ENCODE measurements at places on chromosomes 12 and 14.
A peak's percentile ranks its signal among the peaks of the same experiment; 100 is the strongest.

DNA sequence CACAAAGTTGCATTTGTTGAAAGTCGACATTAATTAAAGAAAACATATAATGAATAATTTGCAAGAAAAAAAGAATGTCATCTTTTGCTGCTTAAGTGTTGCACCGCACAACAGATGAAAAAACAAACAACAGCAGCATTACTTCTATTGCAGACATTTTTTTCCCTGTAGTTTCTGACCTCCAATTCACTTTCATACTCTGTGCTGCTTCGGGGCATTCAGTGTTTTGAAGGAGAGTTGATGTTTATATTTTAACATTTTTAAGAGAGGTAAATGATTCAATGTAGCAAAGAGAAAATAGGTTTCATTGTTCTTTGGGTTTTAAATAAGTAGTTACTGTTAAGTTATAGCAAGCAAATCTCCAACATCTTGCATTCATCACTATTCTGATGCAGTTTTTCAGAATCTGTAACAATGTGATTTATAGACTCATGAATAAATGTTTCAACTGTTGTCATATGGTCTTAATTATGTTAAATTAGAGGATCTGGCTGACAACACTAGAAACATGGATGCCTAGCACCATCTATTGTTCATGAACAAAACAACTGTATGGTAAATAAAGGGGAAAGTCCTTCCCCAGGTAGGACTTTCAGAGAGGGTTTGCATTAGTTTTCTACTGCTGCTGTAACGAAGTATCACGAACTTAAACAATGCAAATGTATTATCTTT is 168.1 kb downstream of the BCAT1 start:
- DNase-seq = no peak

- no peak for DNase-seq
Measured at GRCh38 chr14:53942970-53943750, 13.5 kb downstream of the BMP4 start.

GRCh38 chr14:62066304-62066703 is 304.1 kb downstream of the SNAPC1 start:
- no peak for DNase-seq

- no peak for DNase-seq
Measured at GRCh38 chr14:89221109-89221810, 195.8 kb downstream of the FOXN3 start.

DNA sequence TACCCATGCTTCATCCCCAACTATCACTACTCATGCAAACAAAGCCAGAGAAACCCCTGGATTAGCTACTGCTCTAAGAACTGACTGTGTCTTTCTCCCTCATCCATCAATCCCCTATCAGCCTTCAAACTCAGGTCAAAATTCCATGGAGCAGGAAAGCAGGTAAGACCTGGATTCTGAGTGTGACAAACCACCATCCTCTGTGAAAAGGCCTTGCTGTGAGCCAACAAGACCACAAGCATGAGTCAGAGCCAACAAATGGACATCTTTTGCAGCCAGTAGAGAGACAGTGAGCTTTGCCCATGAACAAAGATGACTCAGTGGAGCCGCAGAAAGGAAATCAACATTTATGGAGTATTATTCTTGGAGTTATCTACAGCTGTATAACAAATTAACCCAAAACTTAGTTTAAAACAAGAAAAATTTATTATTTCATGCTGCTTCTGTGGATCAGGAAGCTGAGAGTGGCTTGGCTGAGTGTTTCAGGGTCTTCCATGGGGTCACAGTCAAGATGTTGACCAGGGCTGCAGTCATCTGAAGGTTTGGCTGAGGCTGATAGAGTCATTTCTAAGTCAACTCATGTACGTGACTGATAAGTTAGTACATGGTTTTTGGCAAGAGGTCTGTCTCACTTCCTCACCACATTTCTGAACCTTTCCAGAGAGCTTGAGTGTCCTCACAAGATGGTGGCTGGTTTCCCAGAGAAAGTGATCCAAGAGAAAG is 61.1 kb downstream of the PITPNM2 start:
- DNase-seq = no peak

DNA sequence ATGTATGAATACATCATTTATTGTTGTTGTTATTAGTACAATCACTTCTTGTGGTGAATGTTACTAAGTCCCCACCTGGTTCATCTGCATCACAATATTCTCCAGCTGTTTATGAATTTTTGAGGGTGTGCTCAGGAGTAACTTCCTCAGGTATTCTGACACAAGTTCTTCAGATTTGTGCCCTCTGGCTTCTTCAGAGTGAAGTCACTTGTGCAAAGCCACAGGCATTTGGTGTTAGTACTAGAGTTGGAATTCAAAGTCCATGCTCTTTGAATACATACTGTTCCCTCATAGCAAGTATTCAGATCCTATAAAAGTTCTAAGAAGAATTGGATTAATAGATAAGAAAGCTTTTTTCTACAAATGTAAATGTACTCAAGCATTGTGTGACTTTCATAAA is 150.3 kb upstream of the AVPR1A start:
- no peak for DNase-seq

GRCh38 chr12:113208041-113208934 is 13.0 kb upstream of the TPCN1 start:
- peak; percentile 28 for DNase-seq

GRCh38 chr12:101857043-101857558 is 20.3 kb upstream of the DRAM1 start:
- DNase-seq = no peak

DNA sequence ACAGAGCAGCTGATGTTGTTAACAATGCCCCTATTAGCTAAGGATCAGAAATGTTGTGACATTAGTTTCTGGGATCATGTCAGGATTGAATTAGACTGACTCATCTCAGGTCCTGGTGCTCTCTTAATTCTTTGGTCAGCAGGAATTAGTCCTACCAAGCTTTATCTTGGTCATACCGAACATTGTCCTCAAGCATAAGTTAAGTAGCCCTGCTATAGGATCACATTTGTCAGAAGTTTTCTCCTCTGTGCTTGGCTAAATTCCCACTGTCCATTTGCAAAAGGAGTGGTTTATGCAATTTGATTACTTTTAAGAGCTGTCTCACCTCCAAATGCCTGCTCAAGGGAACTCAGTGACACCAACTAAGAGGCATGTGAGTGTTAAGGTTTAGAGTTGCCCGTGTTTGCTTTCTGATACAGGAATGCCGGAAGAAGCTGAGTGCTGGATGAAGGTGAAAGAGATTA is 48.4 kb upstream of the IFNG-AS1 start:
- no peak for DNase-seq

Measured in stimulated activated CD8-positive, alpha-beta memory T cell treated with anti-CD3 and anti-CD28 coated beads, Interleukin-2, amount 100 ng/mL, for 1 hour (primary cell).